ENCODE measurements at places on chromosomes 3 and 15. TPM values are rescaled to one million over a fixed set of nuclear protein-coding genes. Genes with fewer than 3 reads are reported as not detected.

SAXO2 gene
- total RNA-seq = 22.8 TPM

SPINK8 gene
- total RNA-seq = not detected

COL6A5 gene
- 0.02 TPM for total RNA-seq

- no peak for DNase-seq
- H3K36me3 ChIP-seq = no peaks in the 10 kb centered on the region
- no peak overlapping the region for H3K4me3 ChIP-seq
- no peak overlapping the region for H3K27ac ChIP-seq
Measured at GRCh38 chr15:101016581-101016980, 97.4 kb downstream of the LRRK1 start.

GRCh38 chr15:52105846-52106245 is 6.7 kb downstream of the BCL2L10 start:
- H3K27ac ChIP-seq = no peak overlapping the region
- no peak overlapping the region for H3K4me3 ChIP-seq
- DNase-seq = peak; percentile 28
- no peaks in the 10 kb centered on the region for H3K36me3 ChIP-seq
- no peaks in the 10 kb centered on the region for H3K27me3 ChIP-seq
- no peaks in the 10 kb centered on the region for H3K4me1 ChIP-seq

DNA sequence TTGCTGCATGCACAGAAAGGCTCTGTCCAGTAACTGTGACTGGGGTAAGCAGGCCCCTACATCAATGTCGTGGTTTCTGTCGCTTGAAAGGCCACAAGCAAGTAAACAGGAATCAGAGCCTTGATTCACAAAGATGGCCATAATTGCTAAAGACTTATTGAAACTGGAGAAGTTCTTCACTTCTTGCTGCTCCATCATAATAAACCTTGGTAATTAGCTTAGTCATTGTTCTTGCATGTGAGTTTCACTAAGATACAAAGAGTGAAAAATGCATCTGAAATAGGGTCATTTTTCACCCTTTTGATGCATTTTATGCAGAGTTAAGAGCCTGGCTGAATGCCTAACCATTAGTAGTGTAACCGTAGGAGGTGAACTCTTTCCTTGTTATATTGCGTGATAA is 3.2 kb downstream of the SEMA6D start:
- H3K36me3 ChIP-seq = peaks cover 26% of the 10 kb centered on the region
- H3K4me1 ChIP-seq = peaks cover 6% of the 10 kb centered on the region
- no peak overlapping the region for H3K27ac ChIP-seq

GRCh38 chr3:62032738-62033137 is 340.6 kb downstream of the FEZF2 start:
- no peak overlapping the region for H3K4me3 ChIP-seq
- no peak for DNase-seq
- no peaks in the 10 kb centered on the region for H3K27me3 ChIP-seq
- H3K4me1 ChIP-seq = no peaks in the 10 kb centered on the region
- no peaks in the 10 kb centered on the region for H3K36me3 ChIP-seq

- no peak overlapping the region for H3K27ac ChIP-seq
- peak; percentile 72 for DNase-seq
- H3K4me1 ChIP-seq = no peaks in the 10 kb centered on the region
- H3K27me3 ChIP-seq = no peaks in the 10 kb centered on the region
Measured at GRCh38 chr3:56260262-56260661, 208.0 kb downstream of the ERC2 start.

DNA sequence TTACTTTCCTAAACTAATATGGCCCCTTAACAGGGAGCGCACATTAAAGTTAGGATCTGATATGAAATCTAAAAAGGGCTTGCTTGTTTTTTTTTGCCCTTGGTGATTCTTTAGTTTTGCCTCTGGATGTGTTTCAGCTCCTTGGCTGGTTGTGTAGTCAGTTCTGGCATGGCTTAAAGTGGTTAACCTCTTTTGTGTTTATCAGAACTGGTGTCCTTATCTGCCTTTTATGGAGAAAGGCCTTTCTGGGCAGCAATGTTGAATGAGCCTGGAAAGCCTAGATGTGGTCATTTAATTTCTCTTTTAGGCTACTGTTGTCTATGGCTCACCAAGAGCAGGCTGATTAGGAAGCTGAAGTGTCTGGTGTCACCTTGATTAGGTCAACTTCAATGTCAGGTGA is 254.5 kb upstream of the ROPN1 start:
- no peaks in the 10 kb centered on the region for H3K36me3 ChIP-seq
- H3K4me3 ChIP-seq = no peak overlapping the region
- no peak overlapping the region for H3K27ac ChIP-seq
- H3K27me3 ChIP-seq = no peaks in the 10 kb centered on the region
- no peaks in the 10 kb centered on the region for H3K4me1 ChIP-seq
